ENCODE measurements at places on chromosomes 13 and 19.
A peak's percentile ranks its signal among the peaks of the same experiment; 100 is the strongest.

GRCh38 chr13:35923347-35923746 is 207.8 kb downstream of the DCLK1 start:
- DNase-seq = no peak

DNA sequence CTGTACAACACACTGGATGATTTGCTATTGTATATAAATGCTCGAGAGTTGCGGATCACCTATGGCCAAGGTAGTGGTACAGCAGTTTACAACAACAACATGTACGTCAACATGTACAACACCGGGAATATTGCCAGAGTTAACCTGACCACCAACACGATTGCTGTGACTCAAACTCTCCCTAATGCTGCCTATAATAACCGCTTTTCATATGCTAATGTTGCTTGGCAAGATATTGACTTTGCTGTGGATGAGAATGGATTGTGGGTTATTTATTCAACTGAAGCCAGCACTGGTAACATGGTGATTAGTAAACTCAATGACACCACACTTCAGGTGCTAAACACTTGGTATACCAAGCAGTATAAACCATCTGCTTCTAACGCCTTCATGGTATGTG is 21.5 kb downstream of the OLFM4 start:
- DNase-seq = no peak

DNA sequence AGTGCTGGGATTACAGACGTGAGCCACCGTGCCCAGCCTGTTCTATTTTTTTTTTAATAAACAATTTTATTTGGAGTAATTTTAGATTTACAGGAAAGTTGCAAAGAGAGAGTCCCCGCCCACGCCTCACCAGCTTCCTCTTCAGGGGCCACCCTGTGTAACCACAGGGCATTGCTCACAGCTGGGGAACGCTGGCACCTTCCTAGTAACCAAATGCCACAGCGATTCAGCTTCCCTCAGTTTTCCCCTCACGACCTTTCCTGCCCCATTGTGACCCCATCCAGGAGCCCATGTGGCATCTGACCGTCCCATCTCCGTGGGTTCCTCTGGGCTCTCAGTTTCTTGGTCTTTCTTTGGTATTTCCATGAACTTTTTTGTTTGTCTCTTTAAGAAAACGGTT is 83.9 kb downstream of the GNG7 start:
- peak; percentile 71 for DNase-seq

GRCh38 chr19:36401475-36401874 is 17.0 kb downstream of the ZFP82 start:
- no peak for DNase-seq

DNA sequence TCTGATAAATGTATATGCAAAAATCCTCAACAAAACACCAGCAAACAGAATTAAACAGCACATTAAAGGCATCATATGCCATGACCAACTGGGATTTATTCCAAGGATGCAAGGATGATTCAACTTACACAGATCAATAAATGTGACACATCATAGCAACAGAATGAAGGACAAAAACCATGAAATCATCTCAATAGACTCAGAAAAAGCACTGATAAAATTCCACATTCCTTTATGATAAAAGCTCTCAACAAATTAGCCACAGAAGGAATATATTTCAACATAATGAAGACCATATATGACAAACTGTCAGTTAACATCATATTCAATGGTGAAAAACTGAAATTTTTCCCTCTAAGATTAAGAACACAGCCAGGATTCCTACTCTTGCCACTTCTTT is 691.6 kb downstream of the DIAPH3 start:
- DNase-seq = no peak

- no peak for DNase-seq
These were observed 5.0 kb upstream of the KLK8 start for GRCh38 chr19:51006406-51006805.

GRCh38 chr19:862581-863314 is 3.3 kb downstream of the CFD start:
- peak; percentile 79 for DNase-seq

DNA sequence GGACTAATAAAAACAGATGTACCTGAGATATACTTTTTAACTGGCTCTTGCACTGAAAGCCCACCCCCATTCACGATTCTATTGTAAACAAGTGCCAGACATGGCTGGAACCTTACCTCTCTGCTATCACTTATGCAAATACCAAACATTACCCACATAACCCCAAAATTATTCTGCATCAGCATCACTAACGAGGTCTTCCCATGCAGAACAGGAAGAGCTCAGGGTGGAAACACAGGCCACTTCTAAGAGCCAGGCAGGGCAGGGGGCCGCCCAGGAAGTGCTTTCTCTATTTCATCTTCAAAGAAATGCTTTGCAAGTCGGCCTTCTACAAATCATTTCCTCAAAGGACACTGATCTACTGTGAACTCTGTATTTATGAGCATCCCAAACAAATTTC is 7.3 kb downstream of the IRS2 start:
- no peak for DNase-seq

GRCh38 chr13:24614306-24615080 is 65.7 kb upstream of the ATP12A start:
- no peak for DNase-seq

- no peak for DNase-seq
These were observed 200.2 kb downstream of the SPRY2 start for GRCh38 chr13:80140685-80141084.

Data from femur (tissue), 1 donor.